ENCODE measurements at places on chromosomes 12 and 14. TPM values are rescaled to one million over a fixed set of nuclear protein-coding genes. Genes with fewer than 3 reads are reported as not detected.

The FAM186B gene
- 0.38 TPM for total RNA-seq

The PGF gene
- 6.3 TPM for total RNA-seq

The LHX5 gene
- not detected for total RNA-seq

The CFAP54 gene
- 0.70 TPM for total RNA-seq

The FOXG1 gene
- 0.12 TPM for total RNA-seq

- no peak overlapping the region for H3K27ac ChIP-seq
- no peak for DNase-seq
- H3K4me1 ChIP-seq: no peaks in the 10 kb centered on the region
- no peaks in the 10 kb centered on the region for H3K36me3 ChIP-seq
These were observed 39.4 kb upstream of the ANO4 start for GRCh38 chr12:100755186-100755585.

DNA sequence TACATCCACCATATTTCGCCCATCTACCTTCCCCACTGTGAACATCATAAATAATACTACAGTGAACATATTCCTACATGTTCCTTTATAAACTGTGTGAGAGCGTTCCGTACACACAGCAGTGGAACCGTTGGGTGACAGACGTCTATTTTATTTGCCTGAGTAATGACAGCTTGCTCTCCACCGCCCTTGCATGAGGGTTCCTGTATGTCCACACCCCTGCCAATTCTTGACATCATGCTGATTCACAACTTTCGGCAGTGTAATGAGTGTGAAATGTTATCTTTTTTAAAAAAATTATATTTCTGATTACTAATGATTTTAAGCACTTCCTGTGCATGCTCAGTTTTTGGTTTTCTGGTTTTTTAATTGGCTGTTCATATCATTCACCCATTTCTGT lies 4.3 kb upstream of the RAD52 start:
- H3K4me1 ChIP-seq: no peaks in the 10 kb centered on the region
- no peaks in the 10 kb centered on the region for H3K36me3 ChIP-seq
- H3K4me3 ChIP-seq: no peak overlapping the region
- H3K27ac ChIP-seq: no peak overlapping the region
- H3K27me3 ChIP-seq: no peaks in the 10 kb centered on the region
- no peak for DNase-seq

GRCh38 chr14:100400115-100400514 lies 77.0 kb downstream of the SLC25A47 start:
- H3K36me3 ChIP-seq: no peaks in the 10 kb centered on the region
- no peaks in the 10 kb centered on the region for H3K27me3 ChIP-seq
- peaks cover 50% of the 10 kb centered on the region for H3K4me1 ChIP-seq
- DNase-seq: no peak

GRCh38 chr12:77152623-77153193 lies 87.3 kb upstream of the E2F7 start:
- H3K4me1 ChIP-seq: no peaks in the 10 kb centered on the region
- DNase-seq: peak; percentile 79
- H3K27ac ChIP-seq: no peak overlapping the region
- H3K27me3 ChIP-seq: no peaks in the 10 kb centered on the region
- H3K4me3 ChIP-seq: no peak overlapping the region

DNA sequence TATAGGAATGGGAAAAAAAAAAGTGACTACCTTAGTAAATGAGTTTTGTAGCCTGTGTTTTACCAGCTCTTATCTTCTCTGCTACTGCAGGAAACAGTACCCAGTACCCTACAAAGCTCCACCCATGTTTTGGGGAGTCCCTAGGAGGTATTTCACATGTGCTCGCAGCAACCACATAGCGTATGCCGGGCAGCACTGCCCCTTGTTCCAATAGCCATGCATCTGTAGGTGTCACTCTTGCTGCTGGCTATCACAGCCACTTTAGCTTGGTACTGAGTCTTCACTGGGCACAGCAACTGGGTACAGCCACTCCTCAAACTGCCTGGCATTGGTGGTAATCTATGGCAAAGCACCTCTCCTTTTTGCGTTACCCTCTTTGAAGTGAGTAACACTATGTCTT lies 2.0 kb upstream of the MDM1 start:
- H3K4me3 ChIP-seq: no peak overlapping the region
- H3K36me3 ChIP-seq: no peaks in the 10 kb centered on the region
- H3K27me3 ChIP-seq: no peaks in the 10 kb centered on the region
- peak; percentile 41 for DNase-seq
- no peak overlapping the region for H3K27ac ChIP-seq

All from GM23338 (cell line).